ENCODE measurements at places on chromosomes 16 and 17.

DNA sequence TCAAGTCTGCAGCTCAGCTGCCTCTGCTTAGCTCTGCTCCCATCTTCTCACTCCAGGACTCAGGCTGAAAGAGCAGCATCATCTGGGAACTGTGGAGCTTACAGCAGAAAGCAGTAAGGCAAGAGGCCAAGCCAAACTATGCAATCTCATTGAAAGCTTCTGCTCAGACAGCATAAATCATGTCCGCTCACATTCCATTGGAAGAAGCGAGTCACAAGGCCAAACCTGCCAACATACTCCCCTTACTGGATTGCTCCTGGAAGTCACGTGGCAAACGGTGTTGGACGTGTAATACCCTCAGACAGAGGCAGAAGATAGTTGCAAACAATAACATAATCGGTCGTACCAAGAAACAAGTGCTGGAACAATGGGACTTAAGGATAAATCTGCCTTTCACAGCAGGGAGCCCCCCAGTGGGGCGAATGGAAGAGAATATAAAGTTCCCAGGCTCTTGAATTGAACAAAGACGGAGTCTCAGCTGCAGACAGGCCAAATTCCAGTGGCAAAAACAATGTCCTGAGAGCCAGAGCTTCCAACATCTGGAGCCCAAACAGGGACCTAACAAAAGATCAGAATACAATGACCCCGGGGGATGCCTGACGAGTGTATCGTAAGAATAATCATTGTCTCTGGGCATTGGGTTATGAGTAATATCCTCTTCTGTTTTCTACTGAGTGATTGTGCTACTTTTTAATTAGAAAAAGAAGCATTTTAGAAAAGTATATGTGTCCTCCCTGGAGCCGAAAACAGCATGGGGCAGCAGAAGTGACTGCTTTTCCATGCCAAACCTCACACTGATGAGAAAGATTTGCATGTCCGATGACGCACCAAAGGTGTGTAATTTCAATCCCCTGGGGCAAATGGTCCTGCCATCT, 68.4 kb downstream of the CMC2 start:
- DNase-seq: no peak

GRCh38 chr17:31400481-31400950, 9.0 kb downstream of the RAB11FIP4 start:
- DNase-seq: no peak

GRCh38 chr16:89175280-89176146, 4.0 kb downstream of the CDH15 start:
- no peak for DNase-seq

- DNase-seq: no peak
Observed at GRCh38 chr17:6208608-6209180, 138.5 kb downstream of the WSCD1 start.

- DNase-seq: no peak
Observed at GRCh38 chr17:7045492-7046126, 1.7 kb upstream of the SLC16A11 start.

DNA sequence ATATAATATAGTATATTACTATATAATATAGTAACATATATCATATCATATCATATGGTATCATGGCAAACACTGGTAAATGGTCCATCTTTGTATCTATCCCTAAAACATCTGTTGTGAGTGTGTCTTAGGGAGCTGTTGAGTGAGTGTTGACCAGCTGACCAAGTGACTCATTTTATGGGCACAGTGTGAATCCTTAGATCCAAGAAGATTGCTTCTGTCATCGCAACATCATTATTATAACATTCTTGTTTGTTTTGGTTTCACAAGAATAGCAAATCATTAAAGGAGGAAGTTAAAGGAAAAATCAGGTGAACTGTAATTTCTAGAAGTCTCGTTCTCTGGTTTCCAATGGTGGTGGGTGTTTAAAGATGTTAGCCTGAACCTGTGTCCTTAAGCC, 11.7 kb upstream of the MAF start:
- no peak for DNase-seq

DNA sequence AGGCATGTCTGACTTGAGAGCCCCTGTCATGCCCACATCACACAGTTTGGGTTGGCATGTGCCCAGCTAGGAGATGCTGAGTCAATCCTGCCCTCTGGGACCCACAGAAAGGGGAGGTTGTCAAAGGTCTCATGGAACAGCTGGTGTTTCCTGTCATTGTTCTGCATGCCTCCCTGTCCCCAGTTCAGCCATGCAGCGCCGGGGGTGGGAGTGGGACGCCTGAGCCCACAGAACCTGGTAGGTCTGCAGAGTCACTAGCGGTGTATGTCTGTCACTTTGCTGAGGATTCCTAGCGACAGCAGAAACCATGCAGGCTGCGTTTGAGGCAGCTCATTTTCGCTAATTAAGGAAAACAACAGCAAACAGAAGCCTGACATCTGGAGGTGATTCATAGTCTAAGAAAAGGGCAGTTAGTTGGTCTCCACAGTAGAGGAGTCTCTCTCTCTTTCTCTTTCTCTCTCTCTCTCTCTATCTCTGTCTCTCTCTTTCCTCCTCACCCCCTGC, 19.6 kb upstream of the CCL1 start:
- DNase-seq: no peak

DNA sequence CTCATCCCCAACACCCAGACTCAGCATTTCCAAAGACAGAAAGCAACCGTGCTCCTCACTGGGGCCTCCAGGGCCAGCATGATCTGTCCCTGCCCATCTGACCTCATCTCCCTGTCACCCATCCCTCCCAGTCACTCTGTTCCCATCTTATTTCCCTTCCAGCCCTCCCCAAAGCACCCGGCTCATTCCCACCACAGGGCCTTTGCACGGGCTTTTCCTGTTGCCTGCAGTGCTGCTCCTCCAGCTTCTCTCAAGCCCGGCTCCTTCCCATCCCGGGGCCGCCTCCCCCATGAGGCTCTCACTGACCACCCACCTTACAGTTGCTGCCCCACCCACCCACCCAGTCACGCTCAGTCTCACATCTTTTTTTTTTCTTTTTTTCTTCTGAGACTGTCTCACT, 54.8 kb downstream of the RMI2 start:
- no peak for DNase-seq
